Thoracic aorta (tissue), 2 donors: ENCODE measurements at places on chromosomes 1 and 21. TPM values are rescaled to one million over a fixed set of nuclear protein-coding genes. Genes with fewer than 3 reads are reported as not detected.

DNA sequence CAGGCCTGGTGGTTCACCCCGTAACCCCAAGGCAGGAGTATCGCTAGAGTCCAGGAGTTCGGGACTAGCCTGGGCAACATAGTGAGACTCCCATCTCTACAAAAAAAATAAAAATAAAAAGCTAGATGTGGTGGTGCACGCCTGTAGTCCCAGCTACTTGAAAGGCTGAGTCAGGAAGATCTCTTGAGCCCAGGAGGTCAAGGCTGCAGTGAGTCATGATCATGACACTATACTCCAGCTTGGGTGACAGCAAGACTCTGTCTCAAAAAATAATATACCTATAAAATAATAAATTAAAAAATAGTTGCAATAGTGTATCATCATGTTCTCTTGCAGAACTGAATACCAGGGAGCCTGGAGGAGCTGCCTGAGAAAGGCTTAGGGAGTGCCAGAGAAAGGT lies 19.9 kb upstream of the TMEM39B start:
- no peak overlapping the region for H3K4me3 ChIP-seq
- no peak overlapping the region for H3K27ac ChIP-seq

The REN gene
- total RNA-seq: not detected

DNA sequence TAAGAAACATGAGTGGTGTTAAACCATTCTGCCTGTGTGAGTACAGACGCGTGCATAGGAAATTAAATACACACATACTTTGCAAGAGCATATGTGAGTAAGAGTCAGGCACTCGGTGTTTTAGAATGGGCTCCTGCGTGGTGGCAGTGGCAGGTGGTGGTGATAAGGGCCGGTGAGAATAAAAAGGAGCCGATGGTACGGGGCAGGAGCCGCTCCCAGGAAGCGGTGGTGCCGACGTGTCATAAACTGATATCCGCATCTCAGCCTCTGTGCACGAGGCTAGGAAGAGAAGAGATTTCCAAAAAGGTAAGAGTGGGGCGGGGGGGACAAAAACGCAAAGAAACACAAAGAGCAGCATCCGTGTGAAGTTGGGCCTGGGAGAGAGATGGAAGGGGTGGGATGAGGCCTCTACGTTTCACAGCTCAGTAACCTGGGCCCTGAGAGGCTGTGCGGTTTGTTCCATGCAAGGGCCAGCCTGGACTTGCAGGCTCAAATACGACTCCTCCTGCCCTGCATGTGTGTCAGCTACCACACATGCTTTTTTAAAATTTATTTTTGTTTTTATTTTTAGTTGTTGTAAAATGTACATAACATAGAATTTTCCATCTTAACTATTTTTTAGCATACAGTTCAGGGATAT lies 127.7 kb upstream of the COL6A1 start:
- H3K36me3 ChIP-seq: no peaks in the 10 kb centered on the region
- no peak overlapping the region for H3K27ac ChIP-seq
- H3K27me3 ChIP-seq: no peaks in the 10 kb centered on the region
- H3K4me1 ChIP-seq: no peaks in the 10 kb centered on the region
- DNase-seq: no peak

DNA sequence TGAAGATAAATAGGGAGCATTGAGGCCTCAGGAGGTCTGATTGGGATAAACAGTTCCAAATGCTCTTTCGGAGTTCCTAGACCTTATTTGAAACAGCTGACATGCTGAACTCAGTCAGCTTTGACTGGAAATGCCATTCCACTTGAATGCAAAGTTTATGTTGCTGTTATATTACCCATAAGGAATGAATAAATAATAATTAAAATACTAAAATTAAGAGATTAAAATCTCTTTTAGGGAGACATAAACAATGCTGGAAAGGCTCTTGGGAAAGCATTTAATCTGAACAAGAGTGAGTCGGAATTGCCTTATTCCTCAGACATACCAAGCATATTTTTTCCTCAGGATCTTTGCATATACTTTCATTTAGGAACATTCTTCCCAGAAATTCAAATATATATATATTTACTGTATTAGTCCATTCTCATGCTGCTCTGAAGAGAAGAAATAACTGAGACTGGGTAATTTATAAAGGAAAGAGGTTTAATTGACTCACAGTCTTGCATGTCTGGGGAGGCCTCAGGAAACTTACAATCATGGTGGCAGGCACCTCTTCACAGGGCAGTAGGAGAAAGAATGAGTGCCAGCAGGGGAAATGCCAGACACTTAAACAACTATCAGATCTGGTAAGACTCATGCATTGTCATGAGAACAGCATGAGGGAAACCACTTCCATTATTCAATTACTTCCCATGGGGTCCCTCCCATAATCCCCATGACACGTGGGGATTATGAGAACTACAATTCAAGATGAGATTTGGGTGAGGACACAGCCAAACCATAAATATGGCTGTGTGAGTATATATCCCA lies 318.2 kb upstream of the PLXNA2 start:
- no peaks in the 10 kb centered on the region for H3K36me3 ChIP-seq
- no peak overlapping the region for H3K4me3 ChIP-seq
- no peaks in the 10 kb centered on the region for H3K4me1 ChIP-seq
- H3K27ac ChIP-seq: no peak overlapping the region

The PODN gene
- total RNA-seq: 152 TPM

DNA sequence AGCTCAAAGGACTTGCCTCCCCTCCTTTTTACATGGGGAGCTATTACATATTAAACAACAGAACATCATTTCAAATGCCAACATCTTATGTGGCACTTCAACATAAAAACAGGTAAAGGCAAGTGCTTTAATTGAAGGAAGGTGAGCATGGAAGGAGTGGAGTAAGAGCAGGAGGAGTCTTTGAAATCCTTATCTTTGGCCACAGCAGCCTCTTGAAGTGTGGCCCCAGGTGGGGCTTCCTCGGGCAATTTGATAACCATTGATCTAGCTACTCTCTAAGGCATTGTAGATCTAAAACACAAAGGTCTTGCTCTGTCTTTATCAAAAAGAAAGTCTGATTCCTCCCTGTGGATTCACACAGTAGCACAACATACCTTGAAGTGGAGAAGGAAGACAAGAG lies 70.9 kb upstream of the PPP2R5A start:
- no peaks in the 10 kb centered on the region for H3K27me3 ChIP-seq
- H3K27ac ChIP-seq: no peak overlapping the region
- no peaks in the 10 kb centered on the region for H3K4me1 ChIP-seq

- H3K27me3 ChIP-seq: no peaks in the 10 kb centered on the region
- no peak overlapping the region for H3K4me3 ChIP-seq
- DNase-seq: no peak
- H3K4me1 ChIP-seq: no peaks in the 10 kb centered on the region
- no peak overlapping the region for H3K27ac ChIP-seq
Measured at GRCh38 chr21:41196993-41197392, 29.0 kb downstream of the BACE2 start.

- DNase-seq: no peak
- H3K4me1 ChIP-seq: no peaks in the 10 kb centered on the region
- no peaks in the 10 kb centered on the region for H3K27me3 ChIP-seq
- H3K36me3 ChIP-seq: no peaks in the 10 kb centered on the region
Measured at GRCh38 chr1:239912471-239912870, 179.2 kb upstream of the FMN2 start.

DNA sequence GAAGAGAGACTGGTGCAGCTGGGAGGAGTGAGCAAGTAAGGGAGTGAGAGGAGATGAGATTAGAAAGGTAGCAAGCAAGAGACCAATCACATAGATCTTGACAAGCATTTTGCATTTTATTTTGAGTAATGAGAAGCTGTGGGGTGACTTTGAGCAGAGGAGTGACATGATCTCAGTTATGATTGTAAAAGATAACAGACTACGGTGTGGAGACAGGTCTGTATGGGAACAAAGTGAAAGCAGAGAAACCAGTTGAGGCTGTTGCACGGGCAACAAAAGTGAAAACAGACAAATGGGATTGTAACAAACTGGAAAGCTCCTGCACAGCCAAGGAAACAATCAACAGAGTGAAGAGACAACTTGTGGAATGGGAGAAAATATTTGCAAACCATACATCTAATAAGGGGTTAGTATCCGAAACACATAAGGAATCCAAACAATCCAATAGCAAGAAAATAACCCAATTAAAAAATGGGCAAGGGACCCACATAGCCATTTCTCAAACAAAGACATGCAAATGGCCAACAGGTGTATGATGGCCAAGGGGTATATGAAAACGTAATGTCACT lies 68.4 kb downstream of the SNRPE start:
- no peaks in the 10 kb centered on the region for H3K27me3 ChIP-seq
- no peak for DNase-seq
- no peak overlapping the region for H3K27ac ChIP-seq
- no peak overlapping the region for H3K4me3 ChIP-seq
- H3K4me1 ChIP-seq: no peaks in the 10 kb centered on the region

The TBX19 gene
- 9.9 TPM for total RNA-seq

DNA sequence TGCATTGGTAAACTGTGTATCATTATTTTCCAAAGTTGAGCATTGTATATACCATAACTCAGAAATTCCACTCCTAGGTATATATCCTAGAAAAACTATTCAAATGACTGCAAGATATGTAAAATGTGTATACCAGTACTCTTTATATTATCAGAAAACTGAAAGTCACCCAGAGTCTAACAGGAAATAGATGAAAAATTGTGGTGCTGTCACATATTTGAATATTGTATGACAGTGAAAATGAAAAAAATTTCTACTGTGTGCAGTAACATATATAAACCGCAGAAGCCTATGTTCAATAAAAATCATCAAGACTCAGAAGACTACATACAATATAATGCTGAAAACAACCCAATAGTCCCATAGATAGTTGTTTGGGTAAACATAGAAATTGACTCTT lies 74.4 kb upstream of the LYPLAL1 start:
- H3K4me3 ChIP-seq: no peak overlapping the region
- H3K4me1 ChIP-seq: no peaks in the 10 kb centered on the region
- DNase-seq: no peak
- H3K27me3 ChIP-seq: no peaks in the 10 kb centered on the region
- no peaks in the 10 kb centered on the region for H3K36me3 ChIP-seq

- H3K4me1 ChIP-seq: no peaks in the 10 kb centered on the region
- H3K4me3 ChIP-seq: no peak overlapping the region
- no peaks in the 10 kb centered on the region for H3K36me3 ChIP-seq
- H3K27ac ChIP-seq: no peak overlapping the region
Measured at GRCh38 chr1:245278846-245279245, 124.1 kb downstream of the KIF26B start.

DNA sequence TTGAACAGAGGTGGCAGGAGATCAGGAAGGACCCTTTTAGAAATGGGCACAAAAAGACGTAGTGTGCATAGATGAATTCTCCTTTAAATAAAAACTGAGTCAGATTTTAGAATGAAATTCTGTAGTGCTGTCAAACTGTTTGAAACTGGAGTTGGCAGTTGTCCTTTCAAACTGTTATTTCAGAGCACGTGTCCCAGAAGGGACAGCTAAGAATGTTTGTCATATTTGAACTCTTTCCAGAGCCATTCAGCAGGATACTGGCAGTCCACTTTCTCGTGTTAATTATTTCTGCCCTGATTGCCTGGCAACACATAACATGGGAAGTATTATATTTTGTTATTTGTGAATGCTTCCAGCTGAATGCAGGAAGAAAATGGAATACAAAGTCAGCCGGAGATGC lies 212.3 kb upstream of the DPYD start:
- no peak for DNase-seq
- no peak overlapping the region for H3K4me3 ChIP-seq
- H3K4me1 ChIP-seq: peaks cover 6% of the 10 kb centered on the region
- no peaks in the 10 kb centered on the region for H3K36me3 ChIP-seq

DNA sequence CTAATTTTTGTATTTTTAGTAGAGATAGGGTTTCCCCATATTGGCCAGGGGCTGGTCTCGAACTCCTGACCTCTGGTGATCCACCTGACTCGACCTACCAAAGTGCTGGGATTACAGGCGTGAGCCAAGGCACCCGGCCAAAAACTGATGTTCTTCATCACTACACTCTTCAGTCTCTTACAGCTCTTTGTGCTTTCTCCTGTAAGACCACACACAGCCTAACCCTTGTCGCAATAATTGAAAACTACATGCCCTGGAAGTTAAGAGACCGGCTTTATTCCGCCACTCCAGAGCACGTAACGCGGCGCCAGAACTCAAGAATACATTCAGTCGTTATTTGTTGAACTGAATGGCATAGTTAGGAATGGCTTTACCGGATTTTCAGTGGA lies 552 bp downstream of the GPATCH4 start:
- DNase-seq: no peak
- H3K4me3 ChIP-seq: peak overlapping the region; percentile 74
- H3K36me3 ChIP-seq: peaks cover 7% of the 10 kb centered on the region
- H3K27me3 ChIP-seq: no peaks in the 10 kb centered on the region

DNA sequence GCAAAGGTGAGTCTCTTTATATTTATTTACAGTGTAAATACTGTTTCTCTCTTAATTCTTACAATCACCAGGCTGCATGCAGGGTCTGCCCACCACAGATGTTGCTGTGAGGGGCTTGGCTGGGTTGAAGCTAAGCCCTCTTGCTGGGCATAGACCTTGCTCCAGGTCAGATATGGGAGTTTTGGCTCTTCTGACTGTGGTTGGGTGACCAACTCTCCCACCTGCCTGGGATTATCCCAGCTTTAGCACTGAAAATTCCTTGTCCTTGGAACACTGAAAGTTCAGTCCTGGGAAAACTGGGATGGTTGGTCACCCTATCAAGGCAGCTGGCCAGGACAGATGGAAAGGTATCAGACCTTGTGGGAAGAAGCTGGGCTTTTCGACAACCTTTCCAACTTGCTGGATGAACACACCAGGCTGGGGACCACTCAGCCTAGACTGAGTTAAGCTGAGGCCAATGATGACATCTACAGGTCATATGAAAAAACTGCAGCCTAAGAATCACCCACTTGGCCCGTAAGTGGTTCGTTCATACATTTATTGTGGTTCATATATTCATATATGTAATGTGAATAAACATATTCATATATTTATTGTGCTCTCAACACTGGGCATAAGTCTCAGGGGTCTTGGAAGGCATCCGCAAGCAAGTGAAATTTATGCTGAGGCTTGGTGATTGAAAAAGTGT lies 26.6 kb upstream of the HPDL start:
- no peak for DNase-seq
- no peaks in the 10 kb centered on the region for H3K36me3 ChIP-seq
- H3K27ac ChIP-seq: no peak overlapping the region
- peaks cover 5% of the 10 kb centered on the region for H3K4me1 ChIP-seq
- no peak overlapping the region for H3K4me3 ChIP-seq
- no peaks in the 10 kb centered on the region for H3K27me3 ChIP-seq

DNA sequence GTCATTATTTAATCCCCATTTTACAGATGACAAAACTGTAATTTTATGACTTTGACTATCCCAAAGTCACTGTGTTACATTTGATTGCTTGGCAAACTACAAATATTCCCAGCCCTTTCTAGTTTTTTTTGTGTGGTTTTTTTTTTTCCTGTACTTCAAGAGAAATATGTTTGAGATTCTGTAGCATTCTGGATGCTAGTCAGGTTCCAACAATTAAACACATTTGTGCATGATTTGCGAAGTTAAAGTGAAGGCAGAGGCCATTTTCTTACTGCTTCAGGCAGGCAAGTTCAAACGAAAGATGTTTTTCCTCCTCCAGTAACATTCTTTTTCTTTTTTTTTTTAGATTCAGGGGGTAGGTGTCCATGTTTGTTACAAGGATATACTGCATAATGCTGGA lies 107.9 kb upstream of the SERTAD4 start:
- no peaks in the 10 kb centered on the region for H3K4me1 ChIP-seq
- no peak for DNase-seq
- H3K27ac ChIP-seq: no peak overlapping the region
- no peaks in the 10 kb centered on the region for H3K36me3 ChIP-seq

The CELA2B gene
- not detected for total RNA-seq

The UBL4B gene
- not detected for total RNA-seq

The ZCCHC17 gene
- total RNA-seq: 21.7 TPM

The CASQ1 gene
- total RNA-seq: 10.7 TPM
